ENCODE measurements at places on chromosomes 4 and X.

- H3K27ac ChIP-seq: no peak overlapping the region
- H3K4me3 ChIP-seq: no peak overlapping the region
- H3K4me1 ChIP-seq: peaks cover 6% of the 10 kb centered on the region
- H3K36me3 ChIP-seq: no peaks in the 10 kb centered on the region
- no peak for DNase-seq
- no peaks in the 10 kb centered on the region for H3K27me3 ChIP-seq
These were observed 36.0 kb downstream of the CXCL8 start for GRCh38 chr4:73776321-73776729.

- H3K4me1 ChIP-seq: no peaks in the 10 kb centered on the region
- DNase-seq: no peak
- H3K27me3 ChIP-seq: peaks cover 23% of the 10 kb centered on the region
These were observed 61.8 kb upstream of the SFRP2 start for GRCh38 chr4:153850533-153851280.

GRCh38 chrX:2458309-2458708 is 42.5 kb downstream of the DHRSX start:
- H3K4me1 ChIP-seq: peaks cover 7% of the 10 kb centered on the region
- H3K27me3 ChIP-seq: no peaks in the 10 kb centered on the region
- peaks cover 14% of the 10 kb centered on the region for H3K36me3 ChIP-seq

DNA sequence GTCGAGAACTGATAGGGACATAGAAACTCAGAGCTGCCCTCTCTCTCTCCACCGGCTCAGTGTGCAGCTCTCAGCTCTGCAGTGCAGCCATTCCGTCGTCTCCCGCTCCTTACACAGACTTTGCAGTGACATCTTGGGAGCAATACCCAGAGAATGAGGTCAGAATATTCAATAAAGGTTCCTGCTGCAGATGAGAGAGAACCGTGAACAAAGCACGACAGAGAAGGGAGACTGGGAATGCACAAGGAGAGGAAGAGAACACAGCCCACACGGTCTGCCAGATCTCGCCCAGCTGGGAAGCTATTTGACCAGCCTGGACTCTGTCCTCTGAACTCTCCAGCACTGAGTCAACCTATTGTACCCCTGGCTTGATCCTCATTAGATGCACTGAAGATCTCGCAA is 118.0 kb upstream of the PPARGC1A start:
- no peaks in the 10 kb centered on the region for H3K36me3 ChIP-seq
- H3K27ac ChIP-seq: no peak overlapping the region
- H3K4me1 ChIP-seq: no peaks in the 10 kb centered on the region
- H3K4me3 ChIP-seq: no peak overlapping the region

- H3K27me3 ChIP-seq: no peaks in the 10 kb centered on the region
- H3K4me1 ChIP-seq: no peaks in the 10 kb centered on the region
- no peak overlapping the region for H3K27ac ChIP-seq
- no peak overlapping the region for H3K4me3 ChIP-seq
- H3K36me3 ChIP-seq: no peaks in the 10 kb centered on the region
These were observed 166.6 kb upstream of the DKK2 start for GRCh38 chr4:107202744-107203143.

DNA sequence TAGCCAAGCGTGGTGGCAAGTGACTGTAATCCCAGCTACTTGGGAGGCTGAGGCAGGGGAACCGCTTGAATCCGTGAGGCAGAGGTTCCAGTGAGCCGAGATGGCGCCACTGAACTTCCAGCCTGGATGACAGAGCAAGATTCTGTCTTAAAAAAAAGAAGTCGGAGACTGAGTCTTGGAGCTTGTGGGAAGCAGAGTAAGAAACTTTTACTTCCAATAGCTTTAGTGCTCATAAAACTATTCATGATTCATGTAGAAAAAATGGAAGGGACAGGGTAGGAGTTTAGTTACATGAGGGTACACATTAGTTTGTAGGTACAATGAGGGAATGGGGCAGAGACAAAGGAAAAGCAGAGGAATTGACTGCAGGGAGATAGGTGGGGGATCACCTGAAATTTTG is 19.3 kb downstream of the RAP2C start:
- H3K4me1 ChIP-seq: no peaks in the 10 kb centered on the region
- H3K36me3 ChIP-seq: peaks cover 6% of the 10 kb centered on the region
- no peak overlapping the region for H3K4me3 ChIP-seq

GRCh38 chr4:25821899-25822298 is 40.9 kb downstream of the SEL1L3 start:
- H3K27me3 ChIP-seq: no peaks in the 10 kb centered on the region
- peak overlapping the region; percentile 44 for H3K27ac ChIP-seq
- H3K36me3 ChIP-seq: peaks cover 38% of the 10 kb centered on the region
- DNase-seq: no peak
- H3K4me1 ChIP-seq: peaks cover 5% of the 10 kb centered on the region

GRCh38 chrX:118978451-118978850 is 4.0 kb downstream of the LONRF3 start:
- H3K4me1 ChIP-seq: peaks cover 10% of the 10 kb centered on the region
- DNase-seq: no peak
- peaks cover 4% of the 10 kb centered on the region for H3K36me3 ChIP-seq
- H3K4me3 ChIP-seq: no peak overlapping the region
- H3K27ac ChIP-seq: no peak overlapping the region
- H3K27me3 ChIP-seq: peaks cover 17% of the 10 kb centered on the region

GRCh38 chrX:25175743-25176142 is 160.0 kb upstream of the ARX start:
- H3K4me3 ChIP-seq: no peak overlapping the region
- no peaks in the 10 kb centered on the region for H3K4me1 ChIP-seq
- DNase-seq: no peak
- H3K27ac ChIP-seq: no peak overlapping the region

GRCh38 chr4:151676301-151676700 is 84.5 kb downstream of the GATB start:
- H3K4me1 ChIP-seq: no peaks in the 10 kb centered on the region
- H3K4me3 ChIP-seq: no peak overlapping the region
- no peaks in the 10 kb centered on the region for H3K27me3 ChIP-seq

DNA sequence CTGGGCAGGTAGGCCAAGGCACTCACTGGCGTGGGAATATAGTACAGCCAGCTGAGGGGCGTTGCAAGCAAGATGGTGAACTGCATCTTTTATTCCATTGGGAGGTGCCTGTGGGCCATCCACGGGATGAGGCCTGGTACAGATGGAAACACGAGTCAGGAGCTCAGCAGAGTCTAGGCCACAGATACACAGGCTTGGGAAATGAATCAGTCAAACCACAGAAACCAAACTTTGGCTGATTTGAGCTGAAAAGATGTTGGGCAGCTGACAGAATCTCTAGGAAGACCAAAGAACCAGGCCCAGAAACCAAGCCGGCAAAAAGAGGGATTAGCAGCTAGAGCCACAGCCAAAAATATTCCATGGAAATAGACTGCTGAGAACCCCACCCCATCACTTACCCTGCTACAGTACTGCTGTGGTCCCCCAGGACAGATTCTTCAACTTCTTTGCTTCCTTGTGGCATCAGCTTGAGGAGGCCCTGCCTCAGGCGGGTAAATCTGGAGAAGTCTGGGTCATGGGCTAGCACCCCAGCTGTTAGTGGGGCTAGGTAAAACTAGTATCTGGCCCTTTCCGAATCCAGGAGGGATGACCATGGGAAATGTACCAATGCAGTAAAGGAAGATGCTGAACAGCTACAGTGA is 75.4 kb downstream of the TMEM131L start:
- peaks cover 82% of the 10 kb centered on the region for H3K4me1 ChIP-seq
- H3K36me3 ChIP-seq: peaks cover 40% of the 10 kb centered on the region
- no peak for DNase-seq
- H3K4me3 ChIP-seq: no peak overlapping the region

- no peaks in the 10 kb centered on the region for H3K27me3 ChIP-seq
- DNase-seq: no peak
- H3K27ac ChIP-seq: no peak overlapping the region
- no peaks in the 10 kb centered on the region for H3K36me3 ChIP-seq
- H3K4me1 ChIP-seq: no peaks in the 10 kb centered on the region
These were observed 12.7 kb upstream of the STARD8 start for GRCh38 chrX:68634649-68635227.

GRCh38 chr4:74230902-74231499 is 73.1 kb downstream of the MTHFD2L start:
- H3K36me3 ChIP-seq: peaks cover 5% of the 10 kb centered on the region
- H3K4me1 ChIP-seq: peaks cover 9% of the 10 kb centered on the region
- H3K27ac ChIP-seq: no peak overlapping the region
- H3K4me3 ChIP-seq: no peak overlapping the region

DNA sequence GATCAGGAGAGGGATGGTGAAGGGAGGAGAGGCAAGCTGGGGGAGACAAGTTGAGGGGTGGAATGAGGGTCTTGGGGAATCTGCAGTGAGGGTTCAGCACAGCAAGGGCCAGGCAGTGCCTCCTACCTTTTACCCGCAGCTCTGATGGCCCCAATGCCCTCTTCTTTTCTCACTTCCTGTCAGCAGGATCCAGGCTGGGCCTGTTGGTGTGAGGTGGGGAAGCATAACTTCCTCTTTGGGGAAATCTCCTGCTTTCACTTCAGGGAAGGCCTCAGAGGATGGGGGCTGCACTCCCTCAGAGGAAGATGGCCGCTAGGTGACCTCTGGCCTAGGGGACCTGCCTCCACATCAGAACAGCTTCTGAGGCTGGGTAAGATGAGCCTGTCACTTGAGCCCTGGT is 36.5 kb downstream of the EFNB1 start:
- H3K36me3 ChIP-seq: no peaks in the 10 kb centered on the region
- no peak overlapping the region for H3K4me3 ChIP-seq
- no peak overlapping the region for H3K27ac ChIP-seq
- H3K4me1 ChIP-seq: peaks cover 27% of the 10 kb centered on the region

GRCh38 chr4:69759189-69759604 is 1.2 kb downstream of the SULT1B1 start:
- no peaks in the 10 kb centered on the region for H3K4me1 ChIP-seq
- H3K36me3 ChIP-seq: no peaks in the 10 kb centered on the region
- no peak overlapping the region for H3K27ac ChIP-seq
- no peak for DNase-seq
